WERI-Rb-1 (cell line): ENCODE measurements at places on chromosomes 12 and 14.

DNA sequence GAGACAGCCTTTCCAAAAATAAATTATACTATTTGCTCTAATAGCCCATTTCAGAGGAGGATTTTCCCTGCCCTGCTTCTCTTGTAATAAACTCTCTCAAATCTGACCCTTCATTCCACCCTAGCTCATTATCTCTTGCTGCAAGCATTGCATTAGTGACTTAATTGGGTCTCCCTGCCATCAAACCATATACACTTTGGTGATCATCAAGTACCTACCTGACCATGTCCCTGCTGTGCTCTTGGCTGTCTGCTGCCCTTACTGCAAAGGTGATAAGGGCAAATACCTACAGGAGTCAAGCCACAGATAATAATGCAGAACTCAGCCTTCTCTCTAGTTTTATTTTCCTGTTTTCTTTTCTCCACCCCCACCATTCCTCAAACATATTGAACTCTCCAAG lies 88.4 kb downstream of the LIN7A start:
- DNase-seq, result no peak

GRCh38 chr12:52531566-52532300 lies 11.5 kb upstream of the KRT5 start:
- DNase-seq, result no peak

- DNase-seq, result no peak
Observed at GRCh38 chr12:67792185-67792584, 143.6 kb downstream of the DYRK2 start.

- no peak for DNase-seq
Observed at GRCh38 chr12:623172-623864, 39.9 kb downstream of the NINJ2 start.

- DNase-seq, result no peak
Observed at GRCh38 chr14:68730348-68730747, 62.5 kb downstream of the ZFP36L1 start.

GRCh38 chr12:108004319-108004718 lies 124.8 kb upstream of the WSCD2 start:
- DNase-seq, result no peak

DNA sequence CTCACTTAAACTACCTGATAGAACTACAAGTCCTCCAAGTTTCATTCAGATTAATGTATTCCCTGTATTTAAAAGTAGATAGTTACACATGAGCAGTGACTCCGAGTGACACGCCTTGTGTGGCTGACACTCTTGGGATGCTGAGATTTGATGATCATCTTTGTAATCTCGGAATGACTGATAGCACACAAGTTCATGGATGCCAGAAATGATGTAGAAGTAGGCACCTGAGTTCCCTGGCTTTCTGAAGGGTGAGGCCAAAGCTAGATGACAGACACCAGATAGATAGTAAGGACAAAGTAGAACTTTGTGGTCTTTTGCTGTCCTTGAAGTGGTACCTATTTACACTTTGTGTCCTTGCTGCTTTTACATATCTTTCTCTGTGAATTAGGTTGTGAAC lies 491.2 kb downstream of the PCNX1 start:
- DNase-seq, result no peak

DNA sequence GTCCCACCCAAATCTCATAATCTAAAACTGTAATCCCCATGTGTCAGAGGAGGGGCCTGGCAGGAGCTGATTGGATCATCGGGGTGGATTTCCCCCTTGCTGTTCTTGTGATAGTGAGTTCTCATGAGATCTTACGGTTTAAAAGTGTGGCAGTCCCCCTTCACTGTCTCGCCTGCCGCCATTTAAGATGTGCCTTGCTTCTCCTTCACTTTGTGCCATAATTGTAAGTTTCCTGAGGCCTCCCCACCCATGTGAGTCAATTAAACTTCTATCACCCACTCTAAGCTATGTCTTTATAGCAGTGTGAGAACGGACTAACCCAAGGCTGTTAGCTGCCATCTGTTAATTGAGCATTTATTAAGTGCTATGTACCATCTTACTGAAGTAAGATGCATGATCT lies 105.1 kb downstream of the PTPN11 start:
- no peak for DNase-seq

DNA sequence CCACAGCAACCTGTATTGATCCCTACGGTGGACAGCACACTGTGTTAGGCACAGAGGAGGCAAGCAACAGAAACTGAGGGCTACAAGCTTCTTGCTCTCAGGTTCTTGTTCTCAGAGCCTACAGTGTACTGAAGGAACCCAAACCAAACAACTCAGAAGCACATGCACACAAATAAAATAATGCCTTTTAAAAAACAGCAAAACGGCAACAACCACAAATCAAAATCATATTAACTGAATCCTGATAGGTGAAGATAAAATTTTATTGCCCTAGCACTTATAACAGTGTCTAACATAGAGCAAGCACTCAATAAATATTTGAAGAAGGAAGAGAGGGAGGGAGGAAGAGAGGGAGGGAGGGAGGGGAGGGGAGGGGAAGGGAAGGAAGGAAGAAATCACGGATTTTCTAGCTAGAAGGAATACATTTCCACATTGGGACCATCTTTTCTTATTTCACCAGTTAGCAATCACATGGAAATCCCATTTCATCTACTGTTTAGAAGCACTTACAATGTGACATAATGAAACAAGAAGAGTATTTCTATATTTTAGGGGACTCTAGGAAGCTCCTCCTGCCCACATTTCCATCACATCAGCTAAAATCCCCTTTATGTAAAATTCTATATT lies 27.2 kb downstream of the DMAC2L start:
- no peak for DNase-seq

GRCh38 chr14:46197856-46198255 lies 453.7 kb downstream of the RPL10L start:
- no peak for DNase-seq

GRCh38 chr14:63677891-63678379 lies 36.3 kb upstream of the WDR89 start:
- DNase-seq, result no peak

DNA sequence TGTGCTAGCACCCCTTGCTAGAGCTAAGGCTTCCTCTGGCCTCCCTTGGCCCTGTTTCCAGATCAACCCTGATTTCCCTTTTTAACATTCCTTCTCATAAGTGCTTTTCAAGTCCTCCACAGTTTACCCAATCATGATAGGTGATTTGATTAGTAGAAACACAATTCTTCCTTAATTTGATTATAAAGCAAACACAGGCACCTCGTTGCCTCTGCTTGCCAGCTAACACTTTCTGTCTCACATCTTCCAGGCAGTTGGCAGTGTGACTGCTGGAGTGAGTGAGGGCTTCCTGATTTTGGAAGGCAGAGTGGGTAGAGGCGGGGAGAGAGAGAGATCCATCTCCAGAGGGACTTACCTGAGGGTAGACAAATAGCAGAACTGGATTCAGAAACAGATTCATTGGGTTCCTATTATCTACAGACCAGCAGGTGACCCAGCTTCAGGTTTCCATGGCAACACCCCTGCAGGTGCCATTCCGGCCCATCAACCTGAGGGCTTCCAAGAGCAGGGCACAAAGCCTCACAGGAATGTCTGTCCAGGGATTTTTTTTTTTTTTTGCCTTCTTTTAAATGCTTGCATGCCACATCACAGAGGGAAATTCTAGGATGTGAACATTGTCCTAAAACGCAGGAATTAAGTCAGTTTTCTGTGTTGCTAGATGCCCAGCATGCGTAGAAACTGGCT lies 77.7 kb downstream of the PLXNC1 start:
- no peak for DNase-seq

GRCh38 chr12:32828120-32828519 lies 68.5 kb downstream of the PKP2 start:
- DNase-seq, result no peak

GRCh38 chr14:45308745-45309397 lies 55.9 kb upstream of the MIS18BP1 start:
- DNase-seq, result no peak

DNA sequence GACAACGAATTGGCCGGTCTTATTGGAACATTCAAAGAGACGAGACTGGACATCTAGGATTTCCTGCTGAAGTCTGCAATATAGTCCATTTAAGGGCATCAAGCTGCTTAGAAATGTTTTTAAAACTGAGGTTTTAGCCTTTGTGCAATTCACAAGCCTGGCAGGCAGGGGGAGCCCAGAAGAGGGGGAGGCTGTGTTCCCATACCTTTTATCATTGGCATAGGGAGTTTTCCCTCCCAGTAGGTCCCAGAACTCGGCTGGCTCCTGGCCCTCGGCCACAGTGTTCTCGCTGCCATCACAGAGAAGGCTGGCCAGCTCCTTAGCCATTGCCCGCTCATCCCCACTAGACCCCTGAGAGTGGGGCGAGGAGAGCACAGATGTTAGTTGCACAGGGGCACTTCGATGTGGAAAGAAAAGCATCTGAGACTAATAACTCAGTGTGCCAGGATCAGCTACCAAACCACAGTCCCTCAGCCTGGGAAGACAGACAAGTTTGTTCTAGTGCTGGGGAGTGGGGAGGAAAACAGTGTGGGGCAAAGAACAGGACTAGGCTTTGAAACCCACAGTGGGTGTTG lies 15.1 kb downstream of the AVIL start:
- DNase-seq, result peak; percentile 44

DNA sequence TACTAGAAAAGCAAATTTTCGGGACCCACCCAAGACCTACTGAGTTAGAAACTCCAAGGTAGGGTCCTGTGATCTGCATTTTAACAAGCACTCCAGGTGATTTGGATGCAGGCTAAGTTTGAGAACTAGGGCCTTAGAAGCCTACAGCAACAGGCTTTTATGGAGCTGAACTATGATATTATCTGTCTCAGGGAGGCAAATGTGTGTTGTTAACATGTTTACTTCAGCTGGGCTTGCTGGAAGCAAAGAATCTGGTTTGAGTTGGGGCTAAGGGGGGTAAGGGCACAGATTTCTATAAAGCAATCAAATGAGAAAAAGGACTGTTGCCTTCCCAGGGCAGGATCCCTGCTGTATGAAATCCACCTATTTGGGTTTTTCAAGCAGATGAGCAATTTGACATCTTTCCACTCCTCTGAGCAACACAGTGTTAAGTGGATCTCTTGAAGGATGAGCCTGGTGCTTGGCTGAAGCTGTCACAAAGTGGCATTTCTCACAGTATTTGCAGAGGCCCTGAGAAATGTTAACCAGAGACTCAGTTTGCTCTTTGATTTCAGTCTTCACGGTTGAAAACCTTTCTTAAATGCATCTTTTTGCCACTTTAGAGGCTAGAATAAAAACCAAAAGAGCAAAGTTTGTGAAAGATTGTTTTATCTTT lies 36.2 kb upstream of the SOCS2 start:
- DNase-seq, result no peak

GRCh38 chr14:76424359-76424758 lies 48.4 kb downstream of the ESRRB start:
- peak; percentile 36 for DNase-seq

DNA sequence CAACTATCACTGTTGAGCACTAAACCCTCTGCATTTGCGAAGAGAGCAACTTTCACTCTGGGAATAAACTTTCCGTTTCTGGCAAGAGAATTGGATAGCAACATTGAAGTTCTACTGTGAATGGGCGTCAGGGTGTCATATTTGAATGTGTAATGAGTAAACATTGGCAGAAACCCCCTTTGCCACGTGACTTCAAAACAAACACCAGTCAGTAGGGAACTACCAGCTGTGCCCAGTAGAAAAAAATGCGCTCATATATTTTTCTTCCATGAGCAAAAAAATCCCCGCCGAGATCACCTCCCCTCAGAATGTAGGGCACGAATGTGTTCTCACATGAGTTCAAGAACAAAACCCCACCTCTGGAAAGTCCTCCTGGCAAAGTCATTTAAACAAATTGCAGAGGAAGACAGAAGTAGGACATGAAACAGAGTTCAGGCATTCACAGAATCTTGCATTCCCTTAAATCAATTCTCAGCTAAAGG lies 80.6 kb downstream of the BTG1 start:
- DNase-seq, result no peak

DNA sequence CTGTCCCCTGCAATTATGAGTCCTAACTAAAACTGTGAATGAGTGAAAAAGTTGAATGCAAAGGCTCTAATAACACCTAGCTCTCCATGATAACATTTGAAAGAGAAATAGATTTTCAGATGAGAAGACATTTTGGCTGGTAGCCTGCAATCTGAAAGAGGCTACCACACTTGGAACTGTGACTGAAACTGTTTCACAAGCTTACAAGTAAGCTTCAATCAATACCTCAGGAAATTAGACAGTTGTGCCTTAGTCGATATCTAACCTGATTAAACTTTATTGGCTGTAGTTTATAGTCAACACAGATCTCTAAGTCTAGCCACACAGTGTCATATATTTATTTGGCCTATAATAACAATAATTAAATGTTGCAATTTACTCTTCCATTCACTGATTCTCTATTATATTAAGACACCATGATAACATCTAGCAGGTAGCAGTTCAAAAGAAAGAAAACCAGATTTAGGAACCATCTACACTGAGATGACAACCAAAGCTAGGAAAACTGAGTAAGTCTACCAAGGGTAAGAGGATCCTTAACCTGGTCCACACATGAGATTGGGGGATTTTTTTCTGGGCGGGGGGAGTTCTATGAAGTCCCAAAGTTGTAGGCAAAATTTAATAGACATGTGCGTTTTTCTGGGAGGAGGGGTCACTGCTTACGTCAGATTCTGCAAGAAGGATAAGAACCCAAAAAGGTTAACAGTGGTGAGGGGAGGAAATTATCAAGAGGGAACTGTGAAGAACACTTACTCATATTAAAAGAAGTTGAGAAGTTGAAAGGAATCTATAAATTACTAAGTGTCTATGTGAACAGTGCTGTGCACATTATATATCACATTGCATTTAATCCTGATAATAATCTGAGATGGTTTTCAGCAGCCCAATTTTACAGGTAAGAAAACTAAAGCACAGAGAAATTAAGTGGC lies 65.8 kb downstream of the NUMB start:
- DNase-seq, result no peak

DNA sequence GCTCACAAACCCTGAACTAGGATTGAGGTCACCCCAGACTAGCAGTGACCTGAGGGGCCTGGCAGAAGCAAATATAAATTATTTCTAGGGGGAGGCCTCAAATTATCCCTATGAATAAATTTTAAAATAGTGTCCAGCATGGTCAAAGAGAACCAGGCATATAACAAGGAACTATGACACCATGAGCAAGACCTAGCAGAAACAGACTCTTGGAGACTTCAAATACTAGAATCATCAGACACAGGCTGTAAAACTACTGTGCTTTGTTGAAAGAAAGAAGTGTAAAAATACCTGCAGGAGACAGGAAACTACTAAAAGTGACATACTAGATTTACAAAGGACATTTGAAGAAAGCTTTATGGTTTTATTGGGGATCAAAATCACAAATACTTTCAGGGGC lies 3.2 kb upstream of the BCL7A start:
- DNase-seq, result no peak
